ENCODE measurements at places on chromosomes 12 and 14.

- no peak for DNase-seq
These were observed 80.0 kb upstream of the RGS6 start for GRCh38 chr14:71852181-71852580.

DNA sequence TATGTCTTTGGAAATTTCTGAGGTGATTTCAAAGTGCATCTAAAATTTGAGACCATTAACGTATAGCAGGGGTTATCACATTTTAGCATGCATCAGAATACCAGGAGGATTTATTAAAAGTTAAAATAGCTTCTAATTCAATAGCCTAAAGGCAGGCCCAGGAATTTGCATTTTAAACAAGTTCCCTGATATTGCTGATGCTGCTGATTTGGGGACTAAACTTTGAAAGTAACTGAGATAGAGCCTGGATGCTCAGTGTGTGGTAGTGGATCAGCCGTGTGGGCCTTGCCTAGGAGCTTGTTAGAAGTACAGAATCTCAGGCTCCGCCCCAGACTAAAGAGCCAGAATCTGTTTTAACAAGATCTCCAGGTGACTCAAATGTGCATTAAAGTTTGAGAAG lies 375.0 kb upstream of the FBXO33 start:
- no peak for DNase-seq

DNA sequence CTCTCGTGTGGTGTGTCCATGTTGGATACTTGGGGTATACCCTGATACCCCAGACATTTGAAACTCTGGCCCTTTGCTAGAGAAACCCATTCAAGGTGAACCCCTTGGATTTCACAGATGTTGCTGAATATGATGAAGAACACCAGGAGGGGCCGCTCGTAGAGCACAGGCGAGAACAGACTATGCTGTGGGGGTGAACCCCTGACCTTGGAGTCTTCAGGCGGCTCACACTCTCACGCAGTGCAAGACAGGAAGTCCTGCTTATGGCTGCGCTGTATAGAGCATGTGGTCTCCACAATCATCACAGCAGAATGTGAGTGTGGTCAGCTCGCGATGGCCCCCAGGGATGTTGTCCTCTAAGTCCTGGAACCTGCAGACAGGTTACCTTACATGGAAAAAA lies 60.4 kb downstream of the SLC15A4 start:
- DNase-seq, result no peak

GRCh38 chr14:49886523-49886922 lies 6.4 kb upstream of the ARF6 start:
- DNase-seq, result no peak

GRCh38 chr14:38723277-38723676 lies 379.8 kb downstream of the SEC23A start:
- DNase-seq, result no peak

DNA sequence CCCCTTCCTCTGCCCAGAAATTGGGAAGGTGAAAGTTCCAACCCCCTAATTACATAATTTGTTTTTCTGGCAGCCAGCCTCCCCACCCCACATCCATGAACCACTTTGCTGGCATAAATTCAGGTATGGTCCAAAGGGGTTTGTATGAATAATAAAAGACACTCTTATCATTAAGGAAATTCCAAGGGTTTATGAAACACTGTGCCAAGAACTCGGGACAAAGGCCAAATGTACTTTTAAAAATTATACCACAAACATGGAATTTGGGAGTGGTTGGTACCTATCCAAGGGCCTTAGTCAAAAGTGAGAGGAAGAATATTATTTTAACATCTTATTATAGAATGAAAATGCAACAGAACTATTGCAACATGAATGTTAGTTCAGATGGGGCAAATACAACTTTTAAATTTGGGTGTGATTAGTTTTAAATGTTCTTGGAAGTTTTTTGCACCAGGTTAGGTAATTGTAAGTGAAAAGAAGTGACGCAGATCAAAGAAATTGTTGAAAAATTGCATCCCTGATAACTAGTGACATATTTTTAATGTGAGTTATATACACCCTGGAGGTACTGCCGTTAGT lies 217.8 kb downstream of the TMEM117 start:
- no peak for DNase-seq

GRCh38 chr14:89618330-89618708 lies 201.3 kb upstream of the FOXN3 start:
- DNase-seq, result no peak

DNA sequence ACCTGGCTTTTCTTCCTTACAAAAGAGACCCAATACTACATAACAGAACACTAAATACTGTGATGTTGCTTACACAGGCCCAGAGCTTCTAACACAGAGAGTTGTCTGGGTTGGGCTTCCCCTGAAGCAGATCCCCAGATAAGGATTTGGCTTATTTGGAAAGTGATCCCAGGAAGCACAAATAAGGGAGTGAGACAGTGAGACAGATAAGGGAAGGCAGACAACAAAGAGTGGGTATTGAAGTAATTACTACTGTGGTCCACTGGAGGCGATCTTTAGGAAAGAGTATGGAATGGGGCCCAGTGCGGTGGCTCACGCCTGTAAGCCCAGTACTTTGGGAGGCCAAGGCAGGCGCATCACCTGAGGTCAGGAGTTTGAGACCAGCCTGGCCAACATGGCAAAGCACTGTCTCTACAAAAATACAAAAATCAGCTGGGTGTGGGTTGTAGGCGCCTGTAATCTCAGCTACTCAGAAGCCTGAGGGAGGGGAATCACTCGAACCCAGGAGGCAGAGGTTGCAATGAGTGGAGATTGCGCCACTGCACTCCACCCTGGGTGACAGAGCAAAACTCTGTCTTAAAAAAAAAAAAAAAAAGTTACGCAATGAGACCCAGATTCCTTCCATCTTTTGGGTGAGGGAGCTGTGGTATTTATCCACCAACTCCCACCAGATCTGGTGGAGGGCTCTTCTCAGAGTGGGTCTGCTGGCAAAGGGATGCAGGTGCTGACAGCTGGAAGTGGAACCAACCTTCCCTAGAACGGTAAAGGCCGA lies 10.2 kb upstream of the C12orf43 start:
- DNase-seq, result no peak

DNA sequence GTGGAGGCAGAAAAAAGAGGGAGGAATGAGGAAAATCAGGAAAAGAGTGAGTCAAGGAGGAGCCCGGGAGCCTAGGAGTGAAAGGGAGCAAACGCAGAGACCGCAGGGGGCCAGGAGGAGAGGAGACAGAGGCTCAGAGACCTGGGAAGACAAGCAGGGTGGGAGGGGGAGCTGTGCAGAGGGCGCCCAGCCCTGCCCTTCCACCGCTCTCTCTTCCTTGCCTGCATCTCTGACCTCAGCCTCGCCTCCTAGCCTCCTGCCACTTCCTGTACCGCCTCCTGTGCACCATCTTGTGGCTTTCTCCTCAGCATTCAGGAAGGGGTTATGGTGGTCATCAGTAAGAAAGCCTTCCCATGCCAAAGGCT lies 1.3 kb downstream of the CLSTN3 start:
- no peak for DNase-seq

DNA sequence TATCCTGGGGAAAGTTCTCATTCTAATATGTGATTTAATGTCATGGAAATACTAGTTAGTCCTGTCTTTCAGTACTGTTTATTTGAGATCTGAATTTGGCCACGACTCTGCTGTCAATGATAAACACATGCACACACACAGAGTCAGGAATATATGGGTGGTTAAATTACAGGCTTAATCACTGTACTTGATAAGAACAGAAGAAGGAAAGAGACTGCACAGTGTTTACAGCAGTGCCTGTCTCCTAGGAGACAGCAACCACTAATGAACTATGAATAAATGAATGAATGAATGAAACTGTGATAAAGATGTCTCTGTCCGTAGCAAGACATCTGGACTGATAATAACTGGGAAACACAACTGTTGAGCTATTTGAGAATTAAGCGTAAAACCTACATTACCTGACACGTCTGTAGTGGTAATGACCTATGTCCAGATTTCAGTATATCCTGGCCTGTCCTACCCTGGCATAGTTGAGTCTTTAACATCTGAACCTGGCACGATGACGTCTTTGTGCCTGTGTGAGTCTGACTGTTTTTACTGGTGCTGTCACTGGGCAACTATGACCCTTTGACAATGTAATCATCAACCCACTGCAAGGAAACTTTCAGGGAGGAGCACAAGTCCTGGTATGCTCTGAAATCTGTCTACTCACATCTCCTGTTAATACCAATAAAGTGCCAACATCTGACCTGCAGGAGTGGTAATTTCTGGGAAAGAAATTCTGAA lies 524.6 kb downstream of the TMEM132D start:
- DNase-seq, result no peak

GRCh38 chr12:58288190-58288589 lies 346.8 kb downstream of the ATP23 start:
- DNase-seq, result no peak

DNA sequence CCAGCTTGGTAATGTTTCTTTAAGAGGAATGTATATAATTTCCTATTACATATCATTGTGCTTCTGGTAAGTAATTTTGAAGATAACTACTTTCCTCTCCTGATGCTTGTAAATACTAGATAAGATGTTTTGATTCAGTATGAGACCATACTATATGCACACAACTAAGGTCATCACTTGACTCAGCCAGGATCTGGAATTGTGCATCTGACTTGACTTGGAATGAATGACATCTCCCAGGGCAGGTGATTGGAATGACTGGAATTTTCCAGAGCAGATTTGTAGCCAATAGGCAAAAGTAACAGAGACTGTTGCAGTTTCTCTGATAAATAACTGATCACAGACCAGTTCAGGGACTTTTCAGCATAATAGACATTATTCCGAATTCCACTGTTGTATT lies 11.1 kb downstream of the BEST3 start:
- DNase-seq, result no peak

- no peak for DNase-seq
These were observed 44.4 kb upstream of the NCOR2 start for GRCh38 chr12:124611559-124612409.

GRCh38 chr14:22400655-22401259 lies 188.3 kb downstream of the DAD1 start:
- DNase-seq, result no peak

DNA sequence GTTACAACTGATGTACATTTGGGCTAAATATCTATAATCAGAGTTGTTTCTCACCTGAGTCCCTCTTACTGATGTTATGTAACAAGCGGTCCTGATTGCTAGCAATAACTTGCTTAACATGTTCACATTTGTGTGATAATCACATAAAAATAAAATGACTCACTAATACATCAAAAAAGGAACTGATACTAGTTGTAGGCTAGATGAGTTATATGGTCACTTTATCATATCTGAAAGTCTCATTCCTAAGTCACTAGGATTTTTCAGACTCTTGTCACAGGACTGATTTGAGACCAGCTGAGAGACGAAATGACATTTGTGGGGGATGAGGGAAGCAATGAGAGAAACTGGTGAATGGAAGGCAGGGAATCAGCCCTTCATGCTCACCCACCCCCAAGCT lies 34.3 kb downstream of the NKX2-1 start:
- DNase-seq, result no peak

DNA sequence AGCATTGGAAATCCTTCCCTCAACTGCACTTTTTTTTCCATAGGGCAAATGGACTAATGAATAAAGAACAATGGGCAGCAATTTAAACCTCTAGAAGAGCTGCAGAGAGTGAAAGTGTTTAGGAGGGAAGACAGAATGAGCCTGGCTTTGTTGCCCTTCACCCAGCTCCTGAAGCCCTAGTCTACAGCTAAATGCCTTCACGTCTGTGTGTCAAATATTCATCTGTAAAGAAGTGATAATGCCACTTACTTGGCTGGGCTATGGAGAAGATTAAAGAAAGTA lies 45.6 kb downstream of the FLRT2 start:
- no peak for DNase-seq

- no peak for DNase-seq
These were observed 152.2 kb upstream of the SLC38A2 start for GRCh38 chr12:46524778-46525177.

DNA sequence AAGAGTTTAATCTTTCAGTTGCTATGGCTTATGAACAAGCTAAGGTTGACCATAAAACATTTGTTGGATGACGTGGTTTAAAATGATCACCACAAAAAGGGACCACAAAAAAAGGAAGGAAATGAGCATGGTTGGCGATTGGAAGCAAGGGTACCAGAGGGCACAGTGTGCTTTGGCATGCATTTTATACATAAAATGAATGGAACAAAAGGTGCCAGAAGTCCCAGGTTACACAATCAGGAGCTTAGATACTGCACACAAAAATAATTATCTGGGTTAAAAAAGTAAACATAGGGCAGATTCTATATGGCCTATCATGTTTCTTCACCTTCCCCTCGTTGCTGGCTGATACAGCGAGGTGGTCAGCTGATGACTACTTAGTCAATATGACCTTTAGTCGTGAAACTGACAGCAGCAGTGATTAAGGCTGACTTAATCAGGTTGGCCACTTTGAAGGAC lies 50.7 kb downstream of the ZC3H14 start:
- no peak for DNase-seq

- no peak for DNase-seq
These were observed 344.2 kb downstream of the LRIG3 start for GRCh38 chr12:58576081-58576480.

- no peak for DNase-seq
These were observed 33.4 kb upstream of the BHLHE41 start for GRCh38 chr12:26158078-26158764.

GRCh38 chr12:42786400-42787148 lies 197.0 kb upstream of the PRICKLE1 start:
- no peak for DNase-seq

GRCh38 chr14:68719634-68720384 lies 73.1 kb downstream of the ZFP36L1 start:
- no peak for DNase-seq

DNA sequence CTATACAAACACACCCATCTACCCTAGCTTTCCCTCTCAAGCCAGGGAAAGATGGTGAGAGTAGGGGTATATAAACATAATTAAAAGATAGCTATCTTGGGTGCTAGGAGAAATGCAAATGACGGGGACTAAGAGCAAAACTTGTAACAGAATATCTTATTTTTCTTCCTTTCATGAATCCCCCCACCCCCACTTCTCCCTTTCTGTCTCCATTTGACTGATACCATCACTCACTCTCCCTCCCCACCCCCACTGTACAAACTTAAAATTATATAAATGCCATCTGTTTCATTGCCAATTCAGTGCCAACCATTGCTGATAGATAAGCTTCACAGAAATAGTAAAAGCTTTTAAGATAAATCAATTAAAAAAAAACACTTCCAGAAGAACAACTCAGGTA lies 268.6 kb downstream of the SLC6A15 start:
- no peak for DNase-seq

GRCh38 chr12:9101018-9101687 lies 14.6 kb downstream of the A2M start:
- no peak for DNase-seq

Measured in stimulated activated CD8-positive, alpha-beta memory T cell treated with anti-CD3 and anti-CD28 coated beads, Interleukin-4, amount 100 ng/mL, for 1 hour (primary cell).